ENCODE measurements at places on chromosomes 16 and 17. TPM values are rescaled to one million over a fixed set of nuclear protein-coding genes. Genes with fewer than 3 reads are reported as not detected.

XAF1 gene
- 43.0 TPM for total RNA-seq

DNA sequence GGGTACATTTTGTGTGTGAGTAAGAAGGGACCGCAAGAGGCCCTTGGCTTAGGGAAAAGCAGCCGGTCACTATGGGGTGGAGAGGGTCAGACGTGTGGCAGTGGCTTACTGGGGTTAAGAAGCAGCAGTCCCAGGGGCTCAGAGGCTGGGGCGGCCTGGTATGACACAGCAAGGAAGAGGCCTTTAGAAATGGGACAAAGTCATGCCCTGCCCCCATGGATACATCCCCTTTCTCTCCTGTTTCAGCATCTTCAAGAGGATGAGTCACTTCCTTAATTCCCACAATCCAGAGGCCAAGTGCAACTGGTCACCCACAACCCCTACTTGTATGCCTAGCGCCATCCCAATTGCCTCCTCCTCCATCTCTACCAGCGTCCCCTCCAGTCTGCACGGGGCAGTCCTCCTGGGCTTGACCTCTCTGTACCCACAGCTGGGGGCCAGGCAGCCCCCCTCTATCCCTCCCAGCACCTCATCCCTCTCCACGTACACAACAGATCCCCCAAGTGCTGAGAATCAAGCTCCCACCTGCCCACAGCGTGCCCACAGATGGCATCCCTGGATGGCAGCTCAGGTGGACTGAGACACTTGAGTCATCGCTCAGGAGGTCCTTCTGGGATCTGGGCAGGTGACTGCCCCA lies 6.9 kb upstream of the EFTUD2 start:
- no peak overlapping the region for H3K4me3 ChIP-seq
- no peaks in the 10 kb centered on the region for H3K27me3 ChIP-seq
- peaks cover 4% of the 10 kb centered on the region for H3K4me1 ChIP-seq
- DNase-seq: no peak
- H3K27ac ChIP-seq: no peak overlapping the region

GRCh38 chr17:18949566-18949965 lies 2.4 kb upstream of the SLC5A10 start:
- H3K27ac ChIP-seq: no peak overlapping the region
- H3K4me3 ChIP-seq: no peak overlapping the region
- no peaks in the 10 kb centered on the region for H3K4me1 ChIP-seq
- no peaks in the 10 kb centered on the region for H3K27me3 ChIP-seq

DNA sequence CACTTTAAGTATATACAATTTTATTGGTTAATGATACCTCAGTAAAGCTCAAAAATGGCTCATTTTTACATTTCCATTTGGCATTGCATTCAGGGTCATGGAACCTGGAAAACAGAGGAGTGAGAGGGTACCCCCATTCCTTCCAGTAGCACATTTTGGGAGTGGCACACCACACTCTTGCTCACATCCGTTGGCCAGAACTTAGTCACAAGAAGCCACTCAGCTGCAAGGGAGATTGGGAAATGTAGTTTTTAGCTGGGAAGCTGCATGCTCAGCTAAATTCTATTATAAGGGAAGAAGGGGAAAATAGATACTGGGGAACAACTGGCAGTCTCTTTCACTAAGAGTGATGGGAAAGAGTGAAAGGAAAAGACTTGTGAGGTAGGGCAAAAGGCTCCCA lies 102.5 kb upstream of the TMEM97 start:
- H3K4me1 ChIP-seq: no peaks in the 10 kb centered on the region
- H3K27me3 ChIP-seq: no peaks in the 10 kb centered on the region
- no peak overlapping the region for H3K27ac ChIP-seq
- DNase-seq: no peak
- no peak overlapping the region for H3K4me3 ChIP-seq
- no peaks in the 10 kb centered on the region for H3K36me3 ChIP-seq

DNA sequence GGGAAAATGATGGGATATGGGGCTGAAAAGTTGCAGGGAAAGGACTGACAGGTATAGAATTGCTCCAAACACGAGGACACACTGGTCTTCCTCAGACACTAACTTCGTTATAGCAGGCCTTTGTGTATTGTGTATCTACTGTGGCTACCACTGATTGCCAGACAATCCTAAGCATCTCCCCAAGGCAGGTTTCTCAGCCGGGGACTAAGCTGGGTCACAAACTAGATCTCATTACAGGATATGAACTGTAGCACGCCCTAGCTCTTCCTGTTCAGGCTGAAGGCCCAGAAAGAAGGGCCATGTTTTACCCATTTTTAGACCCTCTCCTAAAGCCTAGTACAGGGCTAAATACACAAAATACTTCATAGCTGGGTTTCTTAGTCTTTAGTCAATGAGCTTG lies 5.1 kb upstream of the RANGRF start:
- no peaks in the 10 kb centered on the region for H3K36me3 ChIP-seq
- H3K27me3 ChIP-seq: no peaks in the 10 kb centered on the region
- DNase-seq: no peak

GRCh38 chr16:24943471-24943870 lies 71.7 kb downstream of the ARHGAP17 start:
- no peak for DNase-seq
- H3K27me3 ChIP-seq: no peaks in the 10 kb centered on the region
- H3K36me3 ChIP-seq: peaks cover 80% of the 10 kb centered on the region
- no peaks in the 10 kb centered on the region for H3K4me1 ChIP-seq
- no peak overlapping the region for H3K27ac ChIP-seq

GRCh38 chr16:78869492-78869891 lies 731.0 kb downstream of the MAF start:
- no peak for DNase-seq
- no peaks in the 10 kb centered on the region for H3K36me3 ChIP-seq
- H3K27me3 ChIP-seq: no peaks in the 10 kb centered on the region
- H3K4me3 ChIP-seq: no peak overlapping the region

GRCh38 chr17:75041656-75042280 lies 5.0 kb downstream of the ATP5PD start:
- H3K4me3 ChIP-seq: no peak overlapping the region
- no peak for DNase-seq
- H3K27ac ChIP-seq: no peak overlapping the region
- H3K4me1 ChIP-seq: peaks cover 16% of the 10 kb centered on the region

GRCh38 chr17:11488407-11488806 lies 109.9 kb upstream of the DNAH9 start:
- peaks cover 11% of the 10 kb centered on the region for H3K4me1 ChIP-seq
- no peaks in the 10 kb centered on the region for H3K36me3 ChIP-seq
- DNase-seq: no peak
- no peak overlapping the region for H3K4me3 ChIP-seq
- no peaks in the 10 kb centered on the region for H3K27me3 ChIP-seq
- H3K27ac ChIP-seq: no peak overlapping the region

DNA sequence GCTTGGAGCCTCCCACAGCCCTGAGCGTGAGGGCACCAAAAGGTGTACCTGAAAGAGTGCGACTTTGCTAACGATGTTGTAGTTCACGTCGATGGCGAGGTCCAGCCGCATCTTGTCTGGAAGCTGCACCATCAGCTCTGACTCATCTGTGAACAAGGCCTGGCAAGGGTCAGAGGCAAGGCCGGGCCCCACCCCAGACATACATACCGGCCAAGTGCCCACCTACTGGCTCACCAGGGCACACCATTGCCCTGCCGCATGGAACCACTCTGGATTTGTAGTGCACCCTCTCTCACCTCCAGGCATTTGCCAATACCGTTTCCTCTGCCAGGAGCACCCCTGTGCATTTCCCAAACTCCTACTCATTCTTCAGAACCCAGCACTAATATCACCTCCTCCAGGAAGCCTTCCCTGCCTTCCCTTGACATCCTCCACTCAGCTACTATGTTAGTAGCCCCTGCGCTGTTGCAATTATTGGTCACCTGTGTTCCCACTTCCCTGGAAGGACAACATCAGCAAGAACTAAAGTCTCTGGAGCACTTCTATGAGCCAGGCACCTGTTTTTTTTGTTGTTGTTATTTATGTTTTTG lies 69.4 kb downstream of the CNGB1 start:
- no peak for DNase-seq
- no peaks in the 10 kb centered on the region for H3K27me3 ChIP-seq
- H3K4me1 ChIP-seq: no peaks in the 10 kb centered on the region
- H3K27ac ChIP-seq: no peak overlapping the region

DNA sequence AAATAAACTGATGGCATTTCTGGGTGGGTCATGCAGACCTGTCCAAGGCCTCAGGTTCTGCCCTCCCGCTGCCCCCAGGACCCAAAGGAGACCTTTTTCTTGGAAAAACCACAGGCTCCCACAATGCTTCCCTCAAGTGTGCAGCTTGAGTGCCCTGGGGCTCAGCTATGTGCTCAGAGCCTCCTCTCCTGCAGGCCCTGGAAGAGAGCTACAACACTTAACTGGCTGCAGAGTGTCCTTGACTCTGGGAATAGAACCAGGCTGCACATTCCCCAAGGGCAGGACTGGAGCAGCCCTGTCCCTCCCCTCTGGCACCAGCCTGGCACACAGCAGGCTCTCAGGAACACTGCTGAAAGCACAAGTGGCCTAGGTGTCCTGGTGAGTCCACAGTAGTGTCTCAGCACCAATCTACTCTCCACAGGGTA lies 4.8 kb upstream of the SREBF1 start:
- H3K4me3 ChIP-seq: no peak overlapping the region
- H3K27me3 ChIP-seq: no peaks in the 10 kb centered on the region
- peak overlapping the region; percentile 97 for H3K27ac ChIP-seq
- no peak for DNase-seq
- no peaks in the 10 kb centered on the region for H3K36me3 ChIP-seq

LRRC37A2 gene
- 21.6 TPM for total RNA-seq

RNF43 gene
- total RNA-seq: 27.7 TPM

GRCh38 chr17:76092526-76093413 lies 10.8 kb downstream of the EXOC7 start:
- H3K27ac ChIP-seq: no peak overlapping the region
- H3K4me3 ChIP-seq: no peak overlapping the region
- H3K27me3 ChIP-seq: no peaks in the 10 kb centered on the region
- H3K4me1 ChIP-seq: no peaks in the 10 kb centered on the region

DNA sequence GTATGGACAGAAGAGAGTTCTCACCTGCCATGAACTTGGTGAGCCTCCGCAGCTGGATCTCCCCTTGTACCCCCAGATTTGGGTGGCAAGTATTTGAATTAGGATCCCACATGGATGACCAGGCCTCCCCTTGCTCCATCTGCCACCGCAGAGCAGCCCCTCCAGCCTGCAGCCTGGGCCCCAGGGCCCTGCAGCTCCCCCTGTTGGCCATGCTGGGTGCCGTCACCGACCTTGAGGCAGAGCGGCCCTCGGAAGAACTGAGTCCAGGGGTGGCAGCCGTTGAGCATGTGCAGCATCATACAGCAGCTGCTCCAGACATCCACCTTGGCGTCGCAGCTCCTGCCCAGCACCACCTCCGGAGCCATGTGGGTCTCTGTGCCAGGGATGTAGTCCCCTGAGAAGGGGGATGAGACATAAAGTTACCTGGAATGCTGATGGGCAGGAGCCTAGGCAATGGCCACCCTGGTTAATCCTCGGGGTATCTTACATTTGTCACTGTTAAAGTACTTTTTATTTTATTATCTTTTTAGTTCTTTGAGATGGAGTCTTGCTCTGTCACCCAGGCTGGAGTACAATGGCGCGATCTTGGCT lies 9.0 kb upstream of the SPATA32 start:
- H3K36me3 ChIP-seq: peaks cover 71% of the 10 kb centered on the region
- no peaks in the 10 kb centered on the region for H3K4me1 ChIP-seq
- no peak for DNase-seq
- H3K27ac ChIP-seq: no peak overlapping the region

SERPINF2 gene
- 23.8 TPM for total RNA-seq

VMO1 gene
- total RNA-seq: 12.5 TPM

DNA sequence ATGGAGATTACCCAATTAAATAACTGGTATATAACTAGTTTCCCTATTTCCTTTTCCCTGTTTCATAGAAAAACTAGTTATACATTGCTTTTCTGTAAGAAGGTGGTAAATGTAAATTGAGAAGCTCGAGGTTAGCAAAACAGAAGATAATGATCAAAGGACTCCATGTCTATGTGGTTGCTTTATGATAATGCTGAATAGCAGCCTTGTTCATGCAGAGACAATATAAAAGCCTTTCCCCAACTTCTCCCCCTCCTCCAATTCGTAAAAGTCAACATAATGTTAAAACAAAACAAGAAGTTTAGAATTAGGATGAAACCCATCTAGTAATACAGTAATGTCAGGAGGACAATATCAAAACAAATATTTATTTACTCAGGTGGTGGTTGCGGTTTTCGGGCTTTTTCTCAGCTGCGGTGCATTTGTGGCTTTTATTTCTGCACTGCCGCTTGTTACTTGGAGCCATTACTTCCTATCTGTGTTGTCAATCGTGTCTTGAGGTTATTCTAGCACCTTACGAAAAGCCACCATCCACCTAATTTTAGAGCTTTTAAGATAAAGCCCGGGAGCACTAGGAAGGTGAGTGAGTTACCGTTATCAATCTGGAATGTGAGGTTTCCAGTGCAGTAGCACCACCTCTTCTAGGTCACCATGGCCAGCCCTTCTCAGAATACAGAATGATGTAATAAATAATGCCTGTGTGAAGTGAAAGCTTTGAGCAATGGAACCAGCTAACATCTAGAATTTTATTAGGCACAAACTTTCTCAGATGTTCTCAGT lies 297.5 kb downstream of the CDH13 start:
- H3K27me3 ChIP-seq: no peaks in the 10 kb centered on the region
- no peak overlapping the region for H3K4me3 ChIP-seq
- H3K36me3 ChIP-seq: no peaks in the 10 kb centered on the region
- peaks cover 16% of the 10 kb centered on the region for H3K4me1 ChIP-seq
- DNase-seq: no peak
